ENCODE measurements at places on chromosomes 5 and 9. TPM values are rescaled to one million over a fixed set of nuclear protein-coding genes. Genes with fewer than 3 reads are reported as not detected.

AIF1L gene
- 1.1 TPM for total RNA-seq

PRRX2 gene
- 8.8 TPM for total RNA-seq

RMRP gene
- total RNA-seq = 13.4 TPM

CCDC152 gene
- total RNA-seq = not detected

SPINK4 gene
- total RNA-seq = not detected

TMEM171 gene
- 7.2 TPM for total RNA-seq

PHYHD1 gene
- total RNA-seq = not detected

IL11RA gene
- 6.1 TPM for total RNA-seq

PCDHGB4 gene
- total RNA-seq = 0.93 TPM

SPATA31A7 gene
- not detected for total RNA-seq

WASHC1 gene
- total RNA-seq = 12.4 TPM

SIT1 gene
- not detected for total RNA-seq

HACD4 gene
- total RNA-seq = 1.0 TPM

PCDHGA6 gene
- total RNA-seq = 0.23 TPM

ANKRD18B gene
- total RNA-seq = 3.2 TPM

PDE6A gene
- 0.17 TPM for total RNA-seq

PCDHB2 gene
- 3.4 TPM for total RNA-seq

SAPCD2 gene
- total RNA-seq = 28.0 TPM

ARSI gene
- total RNA-seq = 43.8 TPM

LOX gene
- total RNA-seq = 2.0 TPM

ADAMTS19 gene
- not detected for total RNA-seq

CCNB1 gene
- 249 TPM for total RNA-seq

ADGRD2 gene
- not detected for total RNA-seq

LRRC70 gene
- 0.11 TPM for total RNA-seq

CAST gene
- total RNA-seq = 160 TPM
